ENCODE measurements at places on chromosomes 1 and 21.

- DNase-seq = no peak
Measured at GRCh38 chr1:99606306-99606705, 39.6 kb upstream of the PALMD start.

GRCh38 chr1:147171399-147172167 is 687 bp downstream of the PRKAB2 start:
- DNase-seq = no peak

GRCh38 chr1:55541296-55541695 is 326.1 kb upstream of the USP24 start:
- no peak for DNase-seq

- DNase-seq = peak; percentile 17
Measured at GRCh38 chr1:231039161-231040018, 664 bp downstream of the FAM89A start.

DNA sequence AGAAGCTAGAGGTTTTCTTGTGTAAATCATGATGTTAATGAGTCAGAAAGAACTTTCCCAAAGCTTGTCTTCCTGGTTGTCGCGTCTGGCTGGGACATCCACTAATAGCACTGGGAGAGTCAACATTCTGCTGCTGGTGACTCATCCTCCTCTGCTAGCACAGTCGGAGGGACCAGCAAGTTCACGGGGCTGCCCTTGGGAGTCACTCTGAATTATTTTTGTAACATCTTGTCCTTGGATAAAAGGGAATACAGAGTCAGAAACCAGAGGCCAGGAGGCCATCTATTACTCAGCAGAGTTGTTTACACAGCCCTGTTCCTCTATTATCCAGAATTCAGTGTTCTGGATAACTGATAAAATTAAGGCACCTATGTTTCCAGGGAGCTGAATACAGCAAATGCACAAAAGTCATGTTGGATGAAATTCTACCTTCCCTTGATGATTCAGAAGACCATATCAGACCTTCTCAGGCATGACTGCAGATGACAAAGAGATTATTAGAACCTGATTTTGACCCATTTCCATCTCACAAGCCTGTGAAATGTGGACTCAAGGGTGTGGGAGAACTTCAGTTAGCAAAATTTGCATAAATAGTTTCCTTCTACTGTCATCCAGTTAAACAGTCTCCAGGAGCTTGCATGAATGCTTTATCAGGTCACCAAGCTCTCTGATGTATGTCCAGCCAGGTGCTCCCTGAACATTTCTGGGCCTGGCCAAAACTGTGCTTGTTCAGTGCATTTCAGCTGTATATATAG is 68.1 kb downstream of the JAK1 start:
- no peak for DNase-seq

- DNase-seq = no peak
Measured at GRCh38 chr1:192598589-192598988, 23.0 kb downstream of the RGS1 start.

DNA sequence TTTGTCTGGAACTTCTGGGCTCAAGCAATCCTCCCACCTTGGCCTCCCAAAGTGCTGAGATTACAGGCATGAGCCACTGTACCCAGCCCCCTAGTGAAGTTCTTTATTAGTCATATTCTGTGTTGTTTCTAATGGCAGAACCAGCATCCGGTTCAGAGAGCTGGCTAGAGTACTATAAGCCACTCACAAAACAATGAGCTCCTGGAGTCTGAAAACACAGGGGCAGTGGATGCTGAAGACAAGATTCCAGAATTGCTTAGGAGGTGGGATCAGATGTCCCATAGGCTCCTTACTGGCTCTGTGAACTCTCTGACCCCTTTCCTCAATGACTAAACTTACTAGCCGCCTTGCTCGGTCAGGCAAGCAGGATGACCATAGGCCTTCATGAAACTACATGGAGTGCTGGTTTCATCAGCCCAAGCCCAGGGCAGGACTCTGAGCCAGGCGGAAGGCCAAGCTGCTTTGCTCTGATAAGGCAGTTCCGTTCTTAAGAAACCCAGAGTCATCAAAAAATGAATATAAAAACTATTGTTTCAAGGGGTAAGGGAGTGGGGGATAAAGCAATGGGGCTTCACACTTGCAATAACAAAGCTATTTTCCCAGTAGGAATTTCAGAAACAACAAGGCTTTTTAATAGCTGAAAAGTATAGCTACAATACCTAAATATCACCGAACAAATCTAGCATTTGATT is 8.1 kb downstream of the MTHFR start:
- no peak for DNase-seq

DNA sequence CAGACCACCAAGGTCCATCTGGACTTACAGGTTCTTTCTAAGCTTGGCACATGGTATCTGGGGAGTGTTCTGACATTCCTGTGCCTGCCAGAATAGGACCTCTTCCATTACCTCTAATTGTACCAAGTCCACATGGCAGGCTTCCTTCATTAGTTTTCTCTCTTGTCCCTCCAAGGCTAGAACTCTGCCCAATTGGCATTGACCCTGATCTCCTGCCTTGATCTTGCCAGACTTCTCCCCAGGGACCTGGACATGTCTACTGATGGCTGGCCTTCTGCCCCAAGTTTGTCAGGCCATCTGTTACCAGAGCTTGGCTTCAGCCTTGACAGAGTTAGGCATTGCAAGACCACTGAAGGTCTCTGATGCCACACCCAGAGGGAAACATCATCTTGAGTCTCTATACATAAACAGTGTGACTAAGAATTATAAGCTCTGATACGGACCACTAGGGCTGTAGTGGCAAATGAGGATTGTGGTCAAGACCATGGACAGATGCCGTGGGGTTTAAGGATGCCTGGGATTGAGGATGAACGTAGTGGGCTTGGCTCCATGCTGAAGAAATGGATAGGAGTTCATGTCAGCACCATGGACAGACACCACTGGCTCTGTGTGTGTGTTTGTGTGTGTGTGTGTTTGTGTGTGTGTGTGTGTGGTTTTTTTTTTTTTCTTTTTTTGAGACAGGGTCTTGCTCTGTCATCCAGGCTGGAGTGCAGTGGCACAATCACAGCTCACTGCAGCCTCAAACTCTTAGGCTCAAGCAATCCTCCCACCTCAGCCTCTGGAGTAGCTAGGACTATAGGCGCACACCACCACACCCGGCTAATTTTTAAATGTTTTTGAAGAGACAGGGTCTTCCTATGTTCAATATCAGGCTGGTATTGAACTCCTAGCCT is 19.5 kb upstream of the PSMB2 start:
- no peak for DNase-seq

- DNase-seq = no peak
Measured at GRCh38 chr1:30868833-30869435, 39.6 kb downstream of the SDC3 start.

DNA sequence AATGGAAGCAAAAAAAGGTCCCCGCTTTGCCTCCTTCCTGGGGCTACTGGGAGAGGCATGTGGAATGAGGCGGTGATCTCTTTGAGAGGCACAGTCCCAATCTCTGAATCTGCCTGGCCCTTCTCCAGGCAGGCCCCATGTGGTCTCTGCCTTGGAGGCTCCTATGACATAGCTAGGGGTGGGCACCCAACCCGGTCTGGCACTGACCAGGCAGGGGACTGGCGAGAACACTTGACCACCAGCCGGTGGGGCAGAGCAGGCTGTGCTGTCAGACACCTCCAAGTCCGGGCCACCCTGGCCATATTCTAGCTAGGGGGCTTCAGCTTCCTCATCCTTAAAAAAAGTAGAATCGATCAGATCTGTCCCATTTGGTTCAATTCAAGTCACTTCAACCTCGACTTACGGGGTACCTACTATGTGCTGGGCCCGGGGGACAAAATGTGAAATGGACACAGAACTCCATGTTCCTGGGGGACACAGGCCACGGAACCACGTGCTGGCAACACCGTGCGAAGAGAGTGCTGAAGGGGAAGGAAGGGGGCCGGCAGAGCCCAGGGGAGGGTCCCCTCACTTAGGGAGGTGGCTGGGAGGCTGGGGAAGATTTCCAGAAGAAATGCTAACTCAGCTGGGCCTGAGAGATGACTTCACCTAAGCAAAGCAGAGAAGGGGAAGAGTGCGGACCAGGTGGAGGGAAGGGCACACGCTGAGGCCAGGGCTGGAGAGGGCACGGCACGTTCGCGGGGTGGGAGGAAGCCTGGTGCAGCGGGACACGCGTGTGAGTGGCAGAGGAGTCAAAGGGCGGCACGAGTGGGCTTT is 33.3 kb downstream of the HSPG2 start:
- DNase-seq = no peak
